ENCODE measurements at places on chromosomes 5 and 9.
A peak's percentile ranks its signal among the peaks of the same experiment; 100 is the strongest.

- no peak for DNase-seq
Measured at GRCh38 chr5:1568201-1568979, 44.6 kb upstream of the LPCAT1 start.

DNA sequence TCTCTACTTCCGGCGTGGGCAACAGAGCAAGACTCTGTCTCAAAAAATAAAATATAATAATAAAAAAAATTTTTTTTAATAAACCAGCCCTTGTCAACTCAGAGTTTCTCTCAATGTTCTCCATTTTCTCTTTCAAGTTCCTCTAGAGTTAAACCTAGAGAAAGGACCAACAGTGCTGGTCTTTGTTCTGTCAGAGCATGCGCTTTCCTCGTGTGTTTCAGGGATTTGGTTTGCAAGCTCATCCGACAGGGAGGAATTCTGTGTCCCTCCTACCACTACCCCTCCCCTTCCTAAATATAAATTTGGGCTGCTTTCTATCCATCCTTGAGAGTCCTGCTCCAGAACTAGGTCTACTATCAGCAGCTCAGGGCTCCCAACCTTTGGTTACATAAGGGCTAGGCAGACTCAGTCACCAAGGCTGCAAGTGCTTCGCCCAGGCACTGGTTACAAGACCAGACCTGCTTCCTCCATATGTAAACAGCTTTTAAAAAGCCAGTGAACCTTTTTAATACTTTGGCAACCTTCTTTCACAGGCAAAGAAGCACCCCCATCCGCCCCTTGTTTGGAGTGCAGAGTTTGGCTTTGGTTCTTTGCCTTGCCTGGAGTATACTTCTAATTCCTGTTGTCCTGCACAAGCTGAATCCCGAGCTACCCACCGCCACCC lies 13.5 kb downstream of the SETX start:
- DNase-seq, result no peak

DNA sequence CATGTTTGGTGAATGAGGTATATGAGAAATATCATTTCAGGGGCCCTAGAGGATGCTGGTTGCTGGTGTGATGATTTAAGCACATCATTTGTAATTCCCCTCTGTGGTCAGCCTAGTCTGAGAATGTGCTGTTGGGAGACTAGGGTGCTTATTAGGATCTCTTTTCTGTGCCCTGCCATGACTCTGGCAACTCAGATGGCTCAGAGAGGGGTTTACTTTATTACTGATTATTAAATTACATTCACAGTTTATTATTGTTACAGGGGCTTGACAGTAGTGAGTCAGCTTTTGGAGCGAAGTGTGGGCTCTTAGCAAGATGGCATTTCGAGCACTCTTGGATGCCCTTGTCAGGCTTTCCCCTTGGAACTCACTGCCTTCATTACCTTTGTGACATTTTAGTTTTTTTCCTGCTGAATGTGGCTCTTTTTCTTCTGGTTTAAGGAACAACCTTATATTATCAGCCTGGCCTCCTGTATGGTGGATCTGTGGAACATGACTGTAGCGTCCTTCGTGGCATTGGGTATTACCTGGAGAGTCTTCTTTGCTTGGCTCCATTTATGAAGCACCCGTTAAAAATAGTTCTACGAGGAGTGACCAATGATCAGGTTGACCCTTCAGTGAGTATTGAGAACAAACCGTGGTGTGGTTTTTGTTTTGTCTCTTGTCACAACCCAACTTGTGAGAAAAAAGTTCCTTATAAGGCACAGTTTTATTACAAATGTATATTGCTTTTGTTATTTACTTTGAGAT lies 33.8 kb downstream of the RCL1 start:
- no peak for DNase-seq

GRCh38 chr9:100511205-100511604 lies 38.3 kb downstream of the TMEFF1 start:
- DNase-seq, result no peak

DNA sequence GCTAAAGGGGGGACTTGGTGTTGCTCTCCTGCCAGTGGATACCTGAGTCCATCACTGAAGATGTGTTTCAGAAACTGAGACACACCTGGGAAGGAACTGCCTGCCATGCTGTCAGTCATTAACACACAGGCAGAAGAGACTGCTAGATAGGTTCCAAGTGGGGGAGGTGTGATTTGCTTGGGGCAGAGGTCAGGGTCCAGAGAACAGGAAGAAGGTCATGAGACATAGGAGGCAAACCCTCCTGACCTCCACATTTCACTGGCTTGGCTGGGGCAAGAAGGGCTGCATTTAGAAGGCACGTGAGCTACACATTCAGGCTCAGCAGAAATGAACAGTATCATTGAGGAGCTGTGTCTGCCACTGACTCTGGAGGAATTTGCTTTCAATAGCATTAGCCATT lies 215.8 kb downstream of the HSPA4 start:
- no peak for DNase-seq

DNA sequence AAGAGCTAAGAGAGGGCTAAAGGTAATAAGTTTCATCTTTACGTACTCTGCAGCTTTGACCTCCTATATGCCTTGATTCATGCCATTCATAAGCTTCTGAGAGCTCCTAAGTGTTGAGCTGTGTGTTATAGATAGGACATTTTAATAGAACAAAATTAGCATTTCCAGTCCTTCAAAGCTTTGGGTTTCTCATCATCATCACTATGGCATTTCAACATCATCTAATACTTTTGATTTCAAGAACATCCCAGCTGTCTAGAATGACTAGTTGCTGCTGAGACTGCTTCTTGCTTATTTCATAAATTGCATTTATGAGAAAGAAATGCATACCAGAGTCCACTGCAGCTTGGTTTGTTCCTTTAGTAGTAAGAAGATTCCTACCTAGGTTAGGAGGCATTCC lies 201.7 kb downstream of the SGCD start:
- DNase-seq, result no peak

- no peak for DNase-seq
Measured at GRCh38 chr5:140628711-140629110, 4.3 kb downstream of the CD14 start.

GRCh38 chr9:16030528-16031185 lies 477.8 kb downstream of the CCDC171 start:
- DNase-seq, result no peak

- peak; percentile 49 for DNase-seq
Measured at GRCh38 chr5:88660264-88660946, 222.6 kb downstream of the MEF2C start.

GRCh38 chr5:38766151-38766550 lies 79.7 kb upstream of the OSMR start:
- DNase-seq, result no peak

DNA sequence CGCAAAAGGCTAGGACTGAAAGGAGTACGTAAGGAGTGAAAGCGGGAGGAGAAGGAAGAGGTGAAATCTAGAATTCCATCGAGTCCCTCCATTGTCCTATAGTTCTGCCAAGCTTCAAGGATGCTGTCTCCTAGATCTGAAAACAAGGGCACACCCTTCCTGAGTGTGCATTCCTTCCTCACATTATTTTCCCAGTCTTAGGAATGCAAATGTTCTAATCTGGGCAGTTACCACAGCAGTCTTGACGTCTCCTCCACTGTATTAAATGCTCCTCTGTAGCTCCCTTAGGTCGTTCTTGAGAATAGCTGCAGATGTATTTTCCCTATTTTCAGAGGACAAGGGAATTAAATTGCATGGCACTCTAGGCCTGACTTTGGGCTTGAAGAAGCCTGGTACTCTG lies 127.6 kb downstream of the SLIT3 start:
- DNase-seq, result no peak

GRCh38 chr5:398475-399295 lies 44.3 kb upstream of the EXOC3 start:
- no peak for DNase-seq

All from right cardiac atrium (tissue), 5 donors.